ENCODE measurements at places on chromosomes 5 and 9.

GRCh38 chr9:95742821-95743220 lies 132.7 kb upstream of the ERCC6L2 start:
- DNase-seq = no peak

DNA sequence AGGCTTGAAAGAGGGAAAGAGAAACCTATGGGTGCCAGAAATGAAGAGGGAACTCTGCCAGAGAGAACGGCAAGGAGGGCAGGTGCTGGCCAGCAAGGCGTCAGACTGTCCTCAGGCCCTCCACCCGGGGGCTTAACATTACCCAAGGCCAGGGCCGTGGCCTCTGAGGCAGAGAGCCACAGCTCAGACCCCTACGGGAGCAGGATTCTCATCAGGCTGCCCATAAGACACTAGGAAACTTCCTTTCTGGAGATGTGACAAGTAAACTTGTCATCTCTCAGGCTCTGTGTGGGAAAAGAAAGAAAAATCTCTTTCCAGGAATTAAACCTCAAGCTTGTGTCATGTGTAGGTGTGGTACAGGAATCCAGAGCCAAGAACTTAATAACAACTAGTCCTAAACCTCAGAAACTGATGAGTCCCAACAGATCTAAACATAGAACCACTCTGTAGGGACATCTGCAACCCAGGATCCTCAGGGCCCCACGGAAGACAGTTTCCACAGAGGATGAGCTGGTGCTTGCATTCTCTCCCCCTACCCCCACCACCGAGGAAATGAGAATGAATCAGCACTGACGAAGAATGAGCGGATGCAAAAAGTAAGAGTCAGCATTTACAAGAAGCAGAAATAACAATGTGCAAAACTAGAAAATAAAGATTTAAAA lies 74.3 kb downstream of the DCP2 start:
- peak; percentile 88 for DNase-seq

GRCh38 chr9:130451509-130452388 lies 7.0 kb downstream of the ASS1 start:
- DNase-seq = peak; percentile 89

- DNase-seq = no peak
Measured at GRCh38 chr9:69433392-69433791, 108.4 kb downstream of the ENTREP1 start.

DNA sequence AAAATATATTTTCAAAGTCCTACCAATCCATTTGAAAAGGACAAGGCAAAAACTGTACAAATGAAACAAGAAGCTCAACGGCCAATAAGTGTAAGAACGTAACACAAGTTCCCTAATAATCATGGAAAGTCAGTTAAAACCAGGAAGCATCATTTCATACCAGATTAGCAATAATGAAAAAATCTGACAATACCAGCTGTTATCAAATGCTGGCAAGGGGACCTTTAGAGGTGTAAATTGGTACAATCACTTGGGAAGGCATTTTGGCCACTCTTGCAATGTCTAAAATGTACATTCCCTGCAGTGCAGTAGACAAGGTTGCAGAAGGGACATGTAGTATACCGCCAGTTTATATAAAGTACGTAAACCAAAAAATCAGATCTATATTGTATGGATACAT lies 10.1 kb upstream of the SEMA5A start:
- no peak for DNase-seq

- DNase-seq = no peak
Measured at GRCh38 chr5:141150224-141150992, 551 bp downstream of the PCDHB6 start.

DNA sequence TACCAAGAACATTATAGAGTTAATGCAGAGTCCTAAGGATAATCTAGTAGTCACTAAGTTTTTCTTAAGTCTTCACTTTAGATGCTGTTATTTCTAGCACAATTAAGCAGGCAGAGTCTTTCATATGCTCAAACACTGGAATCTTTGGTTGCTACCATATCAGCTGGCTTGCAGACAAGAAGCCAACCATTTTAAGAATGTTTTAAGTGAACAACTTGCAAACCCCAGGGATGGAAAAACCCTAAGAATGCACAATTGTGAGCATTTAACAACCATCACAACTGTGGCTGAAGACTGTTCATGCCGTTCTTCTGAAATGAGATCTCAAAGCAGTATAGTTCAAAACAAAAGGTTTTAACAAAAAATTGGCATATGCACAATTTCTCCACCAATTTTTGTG lies 55.1 kb downstream of the CSNK1A1 start:
- DNase-seq = no peak

DNA sequence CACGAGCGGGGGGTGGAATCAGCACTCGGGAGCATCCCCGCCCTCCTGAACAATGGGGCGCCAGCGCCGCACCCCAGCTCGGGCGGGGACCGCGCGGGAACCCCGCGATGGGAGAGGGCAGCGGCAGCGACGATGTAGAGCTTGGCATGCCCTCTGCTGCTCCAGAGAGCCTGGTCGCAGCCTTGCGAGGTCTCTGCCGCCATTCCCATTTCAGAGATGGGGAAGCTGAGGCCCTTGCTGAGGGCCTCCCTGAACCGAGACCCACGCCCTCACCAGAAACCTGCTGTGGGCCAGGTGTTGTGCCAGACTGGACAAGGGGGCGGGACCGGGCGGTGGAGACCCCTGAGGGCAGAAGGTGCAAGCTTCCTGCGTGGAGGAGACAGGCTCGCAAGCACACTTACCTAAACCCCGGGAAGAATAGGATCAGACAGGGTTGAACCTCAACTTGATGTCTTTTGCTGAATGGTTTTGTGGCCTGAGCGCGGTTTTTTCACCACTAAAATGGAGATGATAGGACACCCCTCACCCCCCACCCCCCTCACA lies 647 bp upstream of the MEGF9 start:
- no peak for DNase-seq

DNA sequence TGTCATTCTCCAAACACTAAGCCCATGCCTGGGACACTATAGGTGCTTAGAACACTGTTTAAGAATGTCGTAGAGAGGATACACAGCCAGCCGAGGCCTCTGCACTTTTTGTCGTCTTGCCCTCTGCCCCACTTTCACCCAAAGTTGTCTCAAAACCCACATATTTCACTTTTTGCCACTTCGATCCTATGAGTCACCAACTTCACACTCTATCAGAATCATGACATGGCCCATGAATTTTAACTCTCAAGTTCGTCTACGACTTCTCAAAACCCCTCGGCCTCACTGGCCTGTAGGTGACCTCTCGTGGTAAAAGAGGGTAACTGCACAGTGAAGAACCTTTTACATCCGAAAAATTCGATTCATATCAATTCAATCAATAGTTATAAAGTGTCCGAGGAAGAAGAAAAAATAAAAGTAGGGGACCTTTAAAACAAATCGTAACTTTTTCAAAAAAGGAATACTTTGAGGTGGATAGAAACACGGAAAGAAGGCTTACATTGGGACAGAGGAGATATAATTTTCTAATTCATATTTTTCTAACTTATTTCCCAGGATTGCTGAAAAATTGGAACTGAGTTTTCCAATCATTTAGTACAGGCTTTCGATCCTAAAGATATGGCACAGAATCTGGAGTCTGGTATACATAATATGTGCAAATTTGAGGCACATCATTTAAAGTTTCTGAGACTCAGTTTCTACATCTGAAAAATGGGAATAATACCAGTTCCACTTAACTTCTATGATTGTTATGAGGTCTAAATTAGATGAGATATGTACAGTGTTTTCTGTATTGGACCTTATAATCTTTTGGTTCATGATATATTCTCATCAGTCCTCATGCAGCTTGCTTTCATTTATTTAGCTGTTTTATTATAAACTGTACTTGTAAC lies 122.6 kb downstream of the APBA1 start:
- peak; percentile 24 for DNase-seq

DNA sequence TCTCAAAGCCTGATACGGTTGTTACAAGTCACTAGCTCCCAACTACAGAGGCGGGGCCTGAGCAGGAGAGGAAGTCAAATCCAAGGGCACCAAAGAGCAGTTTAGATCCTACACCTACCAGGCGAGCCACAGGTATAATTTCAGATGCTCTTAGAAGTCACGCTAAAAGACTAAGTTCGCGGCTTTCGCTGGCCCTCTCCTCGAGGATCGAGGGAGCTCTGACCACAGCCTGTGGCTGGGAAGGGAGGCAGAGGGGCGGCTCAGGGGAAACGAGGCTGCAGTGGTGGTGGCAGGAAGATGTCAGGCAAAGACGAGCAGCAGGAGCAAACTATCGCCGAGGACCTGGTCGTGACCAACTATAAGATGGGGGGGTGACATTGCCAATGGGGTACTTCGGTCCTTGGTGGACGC lies 48.6 kb downstream of the SEMA4D start:
- DNase-seq = no peak

DNA sequence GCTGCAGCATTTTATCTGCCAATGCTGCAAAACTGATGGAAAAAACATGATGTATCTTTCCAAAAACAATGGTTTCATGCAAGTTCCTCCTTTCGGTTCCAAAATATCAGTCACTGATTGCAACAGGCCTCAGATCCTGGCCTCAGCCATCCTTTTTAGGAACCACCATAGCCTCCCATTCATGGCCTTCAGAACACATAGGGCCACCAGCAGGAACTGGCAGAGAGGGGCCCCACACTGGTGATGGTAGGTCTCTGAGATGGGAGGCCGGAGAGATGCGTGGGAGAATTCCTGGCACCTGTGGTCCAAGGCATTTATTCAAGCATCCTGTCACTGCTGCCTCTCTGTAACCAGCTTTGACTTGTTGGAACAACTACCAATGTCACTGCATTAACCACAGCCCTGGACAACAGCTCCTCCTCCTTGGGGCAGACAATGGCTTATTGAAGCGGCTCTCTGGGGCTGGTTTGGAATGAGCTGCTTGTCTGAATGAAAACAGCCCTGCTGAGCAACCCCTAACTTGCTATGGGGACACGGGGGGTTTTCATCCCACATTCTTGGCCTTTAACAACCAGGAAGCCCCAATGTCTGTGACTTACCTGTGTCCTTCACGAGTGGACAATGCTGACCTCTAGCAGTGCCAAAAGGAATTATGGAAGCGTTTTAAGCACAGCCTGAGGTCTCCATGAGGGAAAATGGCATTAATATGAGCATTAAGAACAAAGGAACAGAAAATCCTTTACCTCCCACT lies 108.1 kb downstream of the LHFPL2 start:
- no peak for DNase-seq

All from HT1080 (cell line).